ENCODE measurements at places on chromosomes 3 and 15.

DNA sequence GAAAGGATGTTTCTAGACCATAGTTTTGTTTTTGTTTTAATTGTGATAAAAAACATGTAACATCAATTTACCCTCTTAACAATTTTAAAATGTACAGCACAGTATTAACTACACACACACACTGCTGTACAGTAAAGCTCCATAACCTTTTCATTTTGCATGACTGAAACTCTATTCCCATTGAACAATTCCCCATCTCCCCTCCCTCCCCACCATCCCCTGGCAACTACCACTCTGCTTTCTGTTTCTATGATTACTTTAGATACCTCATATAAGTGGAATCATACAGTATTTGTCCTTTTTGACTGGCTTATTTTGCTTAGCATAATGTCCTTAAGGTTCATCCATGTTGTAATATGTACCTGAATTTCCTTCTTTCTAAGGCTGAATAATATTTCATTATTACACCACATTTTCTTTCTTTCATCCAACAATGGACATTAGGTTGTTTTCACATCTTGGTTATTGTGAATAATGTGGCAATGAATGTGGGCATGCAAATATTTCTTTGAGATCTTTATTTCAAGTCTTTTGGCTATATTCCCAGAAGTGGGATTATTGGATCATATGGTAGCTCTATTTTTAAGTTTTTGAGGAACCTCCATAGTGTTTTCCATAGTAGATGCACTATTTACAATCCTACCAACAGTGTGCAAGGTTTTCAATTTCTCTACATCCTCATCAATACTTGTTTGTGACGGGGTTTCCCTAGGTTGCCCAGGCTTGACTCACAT lies 10.7 kb downstream of the CHST14 start:
- DNase-seq = no peak

- DNase-seq = no peak
Observed at GRCh38 chr3:116920826-116921610, 211.4 kb downstream of the TUSC7 start.

- DNase-seq = no peak
Observed at GRCh38 chr3:124850212-124850611, 37.0 kb downstream of the ITGB5 start.

DNA sequence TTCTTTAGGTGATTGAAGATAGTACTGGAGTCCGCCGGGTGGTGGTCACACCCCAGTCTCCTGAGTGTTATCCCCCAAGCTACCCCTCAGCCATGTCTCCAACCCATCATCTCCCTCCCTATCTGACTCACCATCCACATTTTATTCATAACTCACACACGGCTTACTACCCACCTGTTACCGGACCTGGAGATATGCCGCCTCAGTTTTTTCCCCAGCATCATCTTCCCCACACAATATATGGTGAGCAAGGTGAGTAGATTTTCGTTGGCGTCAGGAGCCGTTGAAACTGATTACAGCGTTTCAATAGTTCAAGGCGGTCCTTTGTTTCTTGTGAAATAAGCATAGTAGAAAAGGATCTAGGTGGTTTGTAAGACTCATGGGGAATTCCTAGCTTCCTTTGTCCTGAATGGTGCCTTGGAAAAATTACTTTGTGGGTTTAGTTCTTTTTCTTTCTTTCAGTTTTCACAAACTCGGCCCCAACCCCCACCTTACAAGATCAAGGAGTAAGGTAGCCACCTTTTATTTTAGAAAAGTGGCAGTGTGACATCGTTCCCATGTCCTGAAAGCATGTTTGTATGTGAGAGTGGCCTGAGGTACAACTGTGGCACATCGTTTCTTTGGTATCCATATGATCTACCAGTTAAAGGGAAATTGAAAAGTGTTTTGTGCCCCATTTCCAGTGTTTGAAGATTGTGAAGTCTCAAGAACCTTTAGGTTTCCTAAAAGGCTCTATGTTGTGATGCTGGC lies 200.6 kb downstream of the GHSR start:
- no peak for DNase-seq

DNA sequence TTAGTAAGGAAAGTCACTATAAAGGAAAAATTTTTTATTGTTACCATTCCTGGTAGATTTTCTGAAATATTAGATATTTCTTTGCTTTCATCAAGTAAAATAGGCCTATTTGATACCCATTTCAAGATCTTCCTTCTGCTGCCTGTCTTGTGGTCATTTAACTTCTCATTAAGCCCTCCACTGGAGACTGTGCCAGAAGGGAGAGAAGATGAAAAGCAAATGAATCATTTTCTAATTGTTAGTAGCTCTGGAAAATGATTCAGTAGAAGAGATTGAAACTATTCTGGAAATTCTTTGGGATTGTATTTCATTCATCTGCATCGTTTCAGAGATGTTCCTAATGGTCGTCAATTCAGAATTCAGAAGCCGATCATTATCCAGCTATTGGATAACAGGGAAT lies 3.2 kb downstream of the KCTD6 start:
- no peak for DNase-seq

DNA sequence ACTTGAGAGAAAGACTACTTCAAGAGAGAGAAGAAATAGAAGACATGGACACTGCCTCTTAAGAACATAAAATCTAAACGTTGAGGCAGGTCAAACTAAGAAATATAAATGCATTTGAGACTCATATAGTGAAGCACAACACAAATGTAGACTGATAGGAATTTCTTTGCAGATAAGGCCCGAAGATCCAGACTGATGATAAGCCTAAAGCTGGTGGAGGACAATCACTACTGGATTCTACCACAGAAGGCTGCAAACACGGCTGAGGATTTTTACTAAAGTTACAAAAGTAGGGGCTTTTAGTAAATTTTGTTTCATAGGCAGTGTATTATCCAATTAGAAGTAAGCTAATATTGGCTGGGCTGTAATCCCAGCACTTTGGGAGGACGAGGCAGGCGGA lies 278.3 kb downstream of the RAP2B start:
- no peak for DNase-seq

- DNase-seq = no peak
Observed at GRCh38 chr3:177585271-177585670, 388.0 kb upstream of the TBL1XR1 start.

DNA sequence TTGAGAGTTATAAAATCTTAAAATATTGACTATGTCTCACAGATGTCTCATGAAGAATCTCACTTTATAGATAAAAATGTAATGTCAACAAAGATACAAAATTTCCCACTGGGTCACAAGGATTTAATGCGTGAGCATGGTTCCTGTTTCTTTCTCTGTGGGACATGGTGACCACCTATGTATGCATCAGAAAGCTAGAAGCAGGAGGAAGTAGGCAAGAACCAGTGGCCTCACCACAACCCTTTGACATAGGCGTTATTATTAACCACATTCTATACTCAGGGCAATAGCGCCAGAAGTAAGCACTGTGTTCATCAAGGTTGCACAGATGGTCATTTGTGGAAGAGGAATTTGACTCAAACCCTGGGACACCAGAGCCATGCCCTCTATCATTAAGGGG lies 11.7 kb upstream of the ADAMTS17 start:
- DNase-seq = no peak

DNA sequence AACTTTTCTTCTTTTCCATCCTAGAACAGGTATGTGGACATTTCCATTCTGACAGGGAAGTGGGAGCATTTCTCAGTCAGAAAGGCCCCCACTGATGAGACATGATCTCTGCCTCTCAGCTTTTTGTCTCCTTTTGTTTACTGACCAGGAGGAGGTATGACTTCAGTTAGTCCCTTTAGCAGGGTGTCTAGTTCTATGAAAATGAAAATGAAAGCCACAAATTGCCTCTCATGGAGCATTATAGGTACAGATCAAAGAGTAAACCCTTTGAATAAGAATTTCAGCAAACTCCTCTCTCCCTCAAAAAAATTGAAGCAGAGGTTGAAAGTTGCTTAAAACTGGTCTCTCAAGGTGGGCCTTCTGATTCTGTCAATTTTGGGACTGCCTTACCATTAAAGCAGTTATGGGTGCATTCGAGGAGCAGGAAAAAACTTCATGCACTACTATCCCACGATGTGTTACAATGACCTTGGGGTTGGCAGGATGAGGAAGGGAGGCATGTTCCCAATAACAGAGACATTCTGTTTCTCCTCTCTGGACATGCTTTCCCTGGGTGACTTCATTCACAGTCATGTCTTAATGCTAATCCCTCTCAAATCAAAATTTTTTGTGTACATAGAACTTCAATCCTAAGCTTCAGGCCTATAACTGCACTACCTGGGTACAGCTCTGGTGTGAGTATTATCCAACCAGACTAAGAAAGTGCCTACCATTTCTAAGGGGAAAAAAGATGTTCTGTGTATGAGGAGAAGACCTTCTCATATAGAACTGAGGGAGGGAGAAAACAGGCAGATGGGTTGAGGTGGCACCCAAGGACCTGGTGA lies 50.6 kb upstream of the TBC1D23 start:
- no peak for DNase-seq

- no peak for DNase-seq
Observed at GRCh38 chr15:93182703-93183205, 93.7 kb upstream of the RGMA start.

- no peak for DNase-seq
Observed at GRCh38 chr15:52255008-52255407, 40.6 kb downstream of the MYO5C start.

DNA sequence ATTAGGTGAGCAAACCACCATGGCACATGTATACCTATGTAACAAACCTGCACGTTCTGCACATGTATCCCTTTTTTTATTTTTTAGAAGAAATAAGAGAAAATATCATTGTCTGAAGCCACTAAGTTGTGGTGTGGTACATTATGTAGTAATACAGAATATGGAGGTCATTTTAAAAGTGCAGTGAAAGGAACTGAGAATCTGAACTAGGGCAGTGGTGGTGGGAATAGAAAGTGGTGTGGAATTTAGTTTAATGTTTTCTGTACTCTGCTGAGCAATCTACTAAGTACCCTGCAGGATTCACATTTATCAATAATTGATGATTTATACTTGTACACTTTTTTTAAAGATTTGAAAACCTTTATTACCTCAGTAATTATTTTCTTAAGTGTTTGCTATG lies 283.5 kb downstream of the CHL1 start:
- no peak for DNase-seq

DNA sequence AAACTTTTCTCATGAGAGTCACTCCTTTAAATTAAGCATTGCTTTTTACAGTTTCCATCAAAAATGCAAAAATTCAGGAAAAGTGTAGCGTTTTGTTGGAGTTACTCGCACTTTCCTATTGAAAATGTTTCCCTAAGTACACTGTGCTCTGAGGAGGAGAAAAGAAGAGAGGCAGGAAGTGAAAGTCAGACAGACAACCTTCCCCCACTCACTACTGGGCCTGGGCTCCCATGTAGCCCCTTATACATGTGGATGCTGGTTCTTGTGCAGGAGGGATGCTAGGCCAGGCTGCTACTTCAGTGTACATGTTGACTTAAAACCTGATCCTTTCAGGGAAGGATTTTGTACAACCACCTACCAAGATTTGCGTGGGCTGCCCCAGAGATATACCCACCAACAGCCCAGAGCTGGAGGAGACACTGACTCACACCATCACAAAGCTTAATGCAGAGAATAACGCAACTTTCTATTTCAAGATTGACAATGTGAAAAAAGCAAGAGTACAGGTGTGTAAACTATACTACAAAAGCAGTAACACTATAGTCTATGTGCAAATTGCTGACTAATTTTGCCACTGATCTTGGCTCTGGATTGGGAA lies 15.1 kb downstream of the KNG1 start:
- peak; percentile 5 for DNase-seq

- DNase-seq = no peak
Observed at GRCh38 chr3:138941259-138941885, 5.6 kb downstream of the FOXL2 start.

DNA sequence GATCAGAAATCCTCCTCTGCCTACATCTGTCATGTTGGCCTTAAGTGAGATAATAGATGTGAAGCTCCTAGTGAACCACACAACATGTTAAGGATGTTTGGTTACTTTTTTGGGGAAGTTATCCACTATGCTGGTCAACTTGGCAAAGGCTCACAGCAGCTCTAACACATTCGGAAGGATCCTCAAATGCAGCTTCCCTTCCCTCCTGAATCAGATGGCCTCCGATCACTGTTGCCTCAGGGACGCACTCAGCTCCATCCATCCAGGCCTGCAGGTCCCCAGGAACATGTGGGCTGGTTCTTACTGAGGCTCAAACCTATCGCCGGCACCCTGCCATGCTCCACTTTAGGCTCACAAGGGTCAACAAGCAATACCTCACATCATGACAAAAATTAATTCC lies 67.9 kb downstream of the CORO2B start:
- no peak for DNase-seq

GRCh38 chr15:77029166-77030047 lies 34.5 kb downstream of the PSTPIP1 start:
- DNase-seq = peak; percentile 1

GRCh38 chr15:61038387-61038786 lies 190.7 kb downstream of the RORA start:
- no peak for DNase-seq

GRCh38 chr3:20380295-20380694 lies 194.3 kb upstream of the SGO1 start:
- no peak for DNase-seq

- DNase-seq = no peak
Observed at GRCh38 chr3:128456776-128457715, 9.6 kb downstream of the DNAJB8 start.

DNA sequence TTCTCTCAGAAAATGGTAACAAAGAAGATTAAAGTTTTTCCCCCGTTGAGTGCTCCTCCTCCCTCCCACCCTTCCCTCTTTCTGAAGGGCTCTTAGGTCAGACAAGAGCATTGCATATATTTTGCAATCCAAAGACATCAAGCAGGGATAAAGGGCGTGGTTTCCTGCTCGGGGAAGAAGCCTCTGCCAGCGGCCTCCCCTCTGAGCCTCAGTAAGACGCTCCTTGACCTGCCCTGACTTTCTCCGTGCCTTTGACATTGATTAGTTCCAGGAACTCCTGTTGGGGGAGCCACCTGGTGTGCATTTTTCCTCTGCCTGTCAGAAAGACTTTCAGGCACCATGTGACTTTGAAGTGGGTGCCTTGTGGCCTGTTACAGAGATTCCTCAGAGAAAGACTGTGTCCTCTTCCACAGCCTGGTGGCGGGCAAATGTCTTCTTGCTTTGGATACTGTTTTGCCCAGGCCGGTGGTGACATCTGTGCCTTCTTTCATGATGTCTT lies 87.2 kb upstream of the TBL1XR1 start:
- DNase-seq = peak; percentile 4
